ENCODE measurements at places on chromosomes 2 and 18.

GRCh38 chr2:45675263-45675812 lies 23.9 kb downstream of the PRKCE start:
- no peak for DNase-seq

GRCh38 chr2:190947711-190948251 lies 66.2 kb downstream of the STAT1 start:
- DNase-seq: peak; percentile 56

DNA sequence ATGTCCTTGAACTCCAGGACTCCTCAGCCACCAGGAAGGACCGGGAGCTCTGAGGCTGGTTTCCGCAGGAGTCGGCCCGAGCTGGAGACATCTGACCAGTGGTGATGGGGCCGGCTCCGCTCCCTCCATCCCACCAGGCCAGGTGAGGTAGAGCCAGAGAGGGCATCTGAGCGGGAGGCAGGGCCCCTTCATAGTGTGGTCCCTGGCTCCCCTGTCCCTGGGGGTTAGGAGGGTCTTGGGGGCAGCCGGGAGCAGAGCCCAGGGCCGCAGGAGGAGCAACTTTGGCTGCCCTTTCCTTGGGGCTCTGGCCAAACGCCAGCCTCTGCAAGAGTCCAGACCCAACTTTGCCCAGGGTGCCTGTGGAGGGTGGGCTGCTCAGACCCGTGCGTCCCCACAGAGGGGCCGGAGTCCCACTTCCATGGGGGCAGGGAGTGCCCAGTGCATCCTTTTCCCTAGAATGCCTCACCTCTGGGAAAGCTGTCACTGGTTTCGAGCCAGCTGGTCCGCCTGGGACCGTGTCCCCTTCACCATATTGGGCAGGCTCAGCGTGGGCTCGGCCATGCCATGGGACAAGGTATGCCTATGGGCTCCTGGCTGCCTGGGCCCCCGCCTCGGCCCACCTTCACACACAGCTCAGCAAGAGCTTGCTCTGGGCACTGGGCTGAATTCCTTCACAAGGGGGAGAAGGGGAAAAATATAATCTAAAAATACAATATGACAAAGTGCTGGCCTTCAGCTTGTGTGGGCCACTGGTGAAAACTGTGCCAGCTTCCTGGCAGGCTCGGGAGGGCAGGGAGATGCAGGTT lies 148.6 kb downstream of the TWIST2 start:
- no peak for DNase-seq

DNA sequence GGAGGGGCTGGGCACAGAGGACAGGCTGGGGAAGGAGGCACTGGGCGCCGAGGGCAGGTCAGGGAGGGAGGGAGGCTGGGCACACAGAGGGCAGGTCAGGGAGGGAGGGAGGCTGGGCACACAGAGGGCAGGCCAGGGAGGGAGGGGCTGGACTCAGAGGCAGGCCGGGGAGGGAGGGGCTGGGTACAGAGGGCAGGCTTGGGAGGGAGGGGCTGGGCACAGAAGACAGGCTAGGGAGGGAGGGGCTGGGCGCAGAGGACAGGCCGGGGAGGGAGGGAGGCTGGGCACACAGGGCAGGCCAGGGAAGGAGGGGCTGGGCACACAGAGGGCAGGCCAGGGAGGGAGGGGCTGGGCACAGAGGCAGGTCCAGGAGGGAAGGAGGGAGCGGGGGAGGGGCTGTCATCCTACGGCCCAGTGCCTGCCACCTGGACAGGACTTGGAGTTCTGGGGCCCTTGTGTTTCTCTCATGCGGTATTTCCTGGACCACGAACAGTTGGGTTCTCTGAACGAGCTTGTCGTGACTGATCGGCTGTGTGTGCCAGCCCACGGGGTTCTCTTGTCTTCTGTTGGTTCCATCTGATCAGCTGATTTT lies 46.7 kb upstream of the KCNG2 start:
- no peak for DNase-seq

- no peak for DNase-seq
These were observed 443.9 kb upstream of the ZNF804A start for GRCh38 chr2:184154438-184154837.

Measured in GM06990 (cell line).